ENCODE measurements at places on chromosomes 1 and 21. TPM values are rescaled to one million over a fixed set of nuclear protein-coding genes. Genes with fewer than 3 reads are reported as not detected.

DNA sequence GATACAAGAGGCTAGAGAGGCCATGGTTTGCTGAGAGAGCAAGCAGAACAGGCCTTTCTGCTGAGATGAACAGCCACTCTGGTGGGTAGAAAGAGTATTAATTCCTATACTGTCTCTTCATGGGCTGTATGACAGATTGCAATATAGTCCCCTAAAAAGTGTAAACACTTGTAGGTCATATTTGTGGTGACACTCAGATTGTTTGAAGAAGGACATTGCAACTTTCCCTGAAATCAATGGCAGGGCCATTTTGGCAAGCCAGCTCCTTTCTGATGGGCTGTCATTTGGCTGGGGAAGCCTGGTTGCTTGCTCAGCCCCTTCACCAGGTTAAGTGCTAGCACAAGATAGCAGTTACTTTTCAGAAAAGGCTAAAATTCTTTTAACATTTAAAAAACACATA, 27.5 kb downstream of the RAB4A start:
- peaks cover 20% of the 10 kb centered on the region for H3K36me3 ChIP-seq
- no peak for DNase-seq
- no peak overlapping the region for H3K27ac ChIP-seq

DNA sequence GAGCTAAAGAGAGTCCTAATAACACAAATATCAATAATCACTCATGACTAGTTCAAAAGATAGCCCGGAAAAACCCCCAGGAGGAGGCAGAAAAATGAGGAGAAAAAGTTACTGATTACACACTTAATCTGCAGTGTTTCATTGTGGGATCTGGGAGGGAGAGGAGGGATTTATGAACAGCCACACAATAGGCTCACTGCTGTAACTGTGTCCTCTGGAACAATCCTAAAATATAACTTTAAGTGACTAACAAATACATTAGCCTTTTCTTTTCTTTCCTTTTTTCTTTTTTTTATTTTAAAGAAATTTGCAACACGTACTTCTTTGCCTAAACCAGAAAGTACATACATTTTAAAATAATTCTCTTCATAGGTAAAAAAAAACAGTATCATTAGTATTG, 106.3 kb upstream of the LBR start:
- DNase-seq, result no peak
- H3K27ac ChIP-seq, result no peak overlapping the region
- no peaks in the 10 kb centered on the region for H3K27me3 ChIP-seq
- H3K4me3 ChIP-seq, result no peak overlapping the region

- H3K27me3 ChIP-seq, result no peaks in the 10 kb centered on the region
- DNase-seq, result no peak
- H3K4me1 ChIP-seq, result peaks cover 5% of the 10 kb centered on the region
- no peak overlapping the region for H3K4me3 ChIP-seq
- no peak overlapping the region for H3K27ac ChIP-seq
- no peaks in the 10 kb centered on the region for H3K36me3 ChIP-seq
Observed at GRCh38 chr1:202367271-202367670, 18.8 kb downstream of the PPP1R12B start.

- DNase-seq, result peak; percentile 95
- peaks cover 9% of the 10 kb centered on the region for H3K4me1 ChIP-seq
- peak overlapping the region; percentile 99 for H3K27ac ChIP-seq
- peak overlapping the region; percentile 28 for H3K4me3 ChIP-seq
- no peaks in the 10 kb centered on the region for H3K27me3 ChIP-seq
Observed at GRCh38 chr1:156746728-156747631, 4.5 kb downstream of the HDGF start.

DNA sequence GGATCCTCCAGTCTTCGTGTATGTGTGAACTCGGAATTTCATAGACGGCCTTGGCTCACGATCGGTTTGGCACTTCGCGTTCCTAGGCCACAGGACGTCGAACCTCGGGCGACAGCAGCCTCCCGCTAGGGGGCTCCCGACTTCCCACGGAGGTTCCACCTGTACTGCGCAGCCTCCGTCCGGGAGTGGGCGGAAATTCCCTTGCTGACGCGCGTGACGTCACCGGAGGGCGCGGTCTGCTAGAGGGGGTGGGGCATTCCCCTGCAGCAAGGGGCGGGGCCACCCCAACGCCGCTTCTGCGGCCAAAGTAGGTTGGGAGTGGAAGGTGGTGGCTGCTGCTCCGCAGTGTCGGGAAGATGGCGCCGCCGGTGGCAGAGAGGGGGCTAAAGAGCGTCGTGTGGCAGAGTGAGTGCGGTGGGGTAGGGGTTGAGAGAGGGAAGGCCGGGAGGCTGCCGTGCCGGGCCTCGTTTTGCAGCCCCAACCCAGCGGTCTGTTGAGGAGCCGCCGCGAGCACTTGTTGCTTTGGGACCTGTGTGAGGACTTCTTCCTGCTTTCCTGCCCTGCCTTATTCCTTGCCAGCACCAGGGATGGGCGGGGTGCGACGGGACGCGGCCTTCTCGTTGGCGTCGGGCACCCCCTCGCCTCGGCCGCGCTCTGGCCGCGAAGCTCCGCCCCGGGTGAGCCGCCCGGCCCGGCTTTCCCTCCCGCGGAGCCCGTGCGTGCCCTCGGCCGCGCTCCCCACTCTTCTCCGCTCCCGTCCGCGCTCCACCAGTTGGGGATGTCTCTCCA, at the start of gene STXBP3:
TSS of gene STXBP3 (plus strand) at position 293 of the 789 bp plus-strand sequence. CDS start at position 357, 64 bp downstream.
- H3K27ac ChIP-seq, result peak within 1 kb of the TSS; percentile 99
- H3K36me3 ChIP-seq, result peaks cover 3% of the 10 kb centered on the region
- H3K27me3 ChIP-seq, result no peaks in the 10 kb centered on the region
- H3K4me1 ChIP-seq, result no peaks in the 10 kb centered on the region

GRCh38 chr1:168923521-168924136, 182.9 kb upstream of the ATP1B1 start:
- peaks cover 18% of the 10 kb centered on the region for H3K4me1 ChIP-seq
- no peak overlapping the region for H3K27ac ChIP-seq
- DNase-seq, result no peak
- H3K4me3 ChIP-seq, result no peak overlapping the region

- peak; percentile 66 for DNase-seq
- peaks cover 5% of the 10 kb centered on the region for H3K4me1 ChIP-seq
- no peak overlapping the region for H3K4me3 ChIP-seq
- peak overlapping the region; percentile 50 for H3K27ac ChIP-seq
- no peaks in the 10 kb centered on the region for H3K27me3 ChIP-seq
- H3K36me3 ChIP-seq, result no peaks in the 10 kb centered on the region
Observed at GRCh38 chr1:30852026-30852425, 56.5 kb downstream of the SDC3 start.

DNA sequence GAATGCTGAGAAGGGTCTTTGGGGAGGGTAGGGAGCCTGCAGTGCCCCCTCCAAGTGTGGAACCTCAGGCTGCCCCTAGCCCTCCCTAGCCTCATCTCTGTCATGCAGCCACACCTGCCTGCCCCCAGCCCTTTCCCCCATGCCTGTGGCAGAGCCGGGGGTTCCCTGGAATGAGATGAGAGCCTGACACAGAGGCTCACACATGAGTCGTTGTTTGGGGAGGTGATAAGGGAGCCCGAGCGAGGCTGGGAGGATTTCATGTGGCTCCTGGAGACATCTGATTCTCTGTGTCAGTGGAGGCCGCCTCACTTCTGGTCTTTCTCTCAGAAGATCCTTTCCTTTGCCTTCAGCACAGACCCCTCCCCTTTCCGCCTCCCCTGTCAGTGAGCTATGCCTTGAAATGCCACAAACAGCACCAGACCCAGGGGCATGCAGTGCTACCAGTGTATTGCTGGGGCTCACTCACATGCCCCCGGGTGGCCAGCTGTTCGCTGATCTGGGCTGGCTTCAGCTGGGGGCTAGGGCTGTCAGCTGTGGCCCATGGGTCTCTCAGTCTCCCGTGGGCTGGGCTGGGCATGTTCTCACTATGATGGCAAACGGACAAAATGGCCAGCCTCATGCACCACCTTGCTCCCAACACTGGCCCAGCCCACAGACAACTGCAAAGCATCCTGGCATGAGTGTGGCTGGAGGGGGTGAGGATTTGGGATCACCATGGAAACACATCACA, 102.6 kb downstream of the AJAP1 start:
- H3K4me3 ChIP-seq, result no peak overlapping the region
- no peaks in the 10 kb centered on the region for H3K27me3 ChIP-seq
- no peak overlapping the region for H3K27ac ChIP-seq
- H3K4me1 ChIP-seq, result peaks cover 14% of the 10 kb centered on the region

- peaks cover 15% of the 10 kb centered on the region for H3K4me1 ChIP-seq
- H3K4me3 ChIP-seq, result no peak overlapping the region
- H3K36me3 ChIP-seq, result peaks cover 8% of the 10 kb centered on the region
- no peak overlapping the region for H3K27ac ChIP-seq
Observed at GRCh38 chr1:100942304-100943046, 46.6 kb downstream of the SLC30A7 start.

- H3K36me3 ChIP-seq, result no peaks in the 10 kb centered on the region
- DNase-seq, result peak; percentile 50
- no peaks in the 10 kb centered on the region for H3K4me1 ChIP-seq
Observed at GRCh38 chr1:118989006-118989815, 1.1 kb upstream of the TBX15 start.

DNA sequence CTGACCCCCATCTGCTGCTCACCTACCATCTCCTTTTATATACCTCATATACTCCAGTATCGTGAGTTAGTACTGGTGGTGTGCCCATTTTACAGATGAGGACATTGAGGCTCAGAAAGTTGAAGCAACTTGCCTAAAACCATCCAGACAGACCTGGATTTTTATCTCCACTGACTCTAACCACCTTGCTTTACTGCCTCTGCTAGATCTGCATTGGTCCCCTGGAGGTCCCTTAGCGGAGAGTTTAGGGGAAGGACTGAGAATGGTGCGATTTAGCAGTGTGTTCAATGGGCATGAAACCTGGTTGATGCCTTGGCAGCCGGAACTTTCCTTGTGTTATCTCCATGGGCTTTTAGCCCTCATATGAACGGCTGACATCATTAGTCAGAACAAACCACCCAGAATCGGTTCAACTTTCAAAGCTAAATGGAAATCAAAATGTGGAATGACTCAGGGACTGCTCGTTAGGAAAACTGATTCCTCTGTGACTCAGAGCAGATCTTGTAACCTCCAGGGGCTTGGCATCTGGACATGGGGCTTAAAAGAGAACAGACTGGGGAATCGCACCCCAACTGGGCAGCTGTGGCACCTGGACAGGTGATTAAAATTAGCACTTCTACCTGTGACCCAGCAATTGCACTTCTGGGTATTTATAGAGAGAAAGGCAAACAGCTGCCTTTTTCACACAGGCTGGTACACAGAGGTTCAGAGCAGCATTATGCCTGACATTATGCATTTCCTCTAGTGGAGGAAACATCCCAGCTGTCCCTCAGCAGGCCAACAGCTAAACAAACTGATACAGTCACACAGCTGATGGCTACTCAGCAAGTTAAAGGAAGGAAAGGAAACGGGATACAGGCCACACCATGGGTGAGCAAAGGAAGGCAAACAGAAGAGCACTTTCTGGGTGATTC, 25.3 kb downstream of the TMEM51 start:
- DNase-seq, result peak; percentile 96
- H3K36me3 ChIP-seq, result no peaks in the 10 kb centered on the region
- peaks cover 22% of the 10 kb centered on the region for H3K4me1 ChIP-seq
- no peaks in the 10 kb centered on the region for H3K27me3 ChIP-seq
- H3K4me3 ChIP-seq, result no peak overlapping the region

DNA sequence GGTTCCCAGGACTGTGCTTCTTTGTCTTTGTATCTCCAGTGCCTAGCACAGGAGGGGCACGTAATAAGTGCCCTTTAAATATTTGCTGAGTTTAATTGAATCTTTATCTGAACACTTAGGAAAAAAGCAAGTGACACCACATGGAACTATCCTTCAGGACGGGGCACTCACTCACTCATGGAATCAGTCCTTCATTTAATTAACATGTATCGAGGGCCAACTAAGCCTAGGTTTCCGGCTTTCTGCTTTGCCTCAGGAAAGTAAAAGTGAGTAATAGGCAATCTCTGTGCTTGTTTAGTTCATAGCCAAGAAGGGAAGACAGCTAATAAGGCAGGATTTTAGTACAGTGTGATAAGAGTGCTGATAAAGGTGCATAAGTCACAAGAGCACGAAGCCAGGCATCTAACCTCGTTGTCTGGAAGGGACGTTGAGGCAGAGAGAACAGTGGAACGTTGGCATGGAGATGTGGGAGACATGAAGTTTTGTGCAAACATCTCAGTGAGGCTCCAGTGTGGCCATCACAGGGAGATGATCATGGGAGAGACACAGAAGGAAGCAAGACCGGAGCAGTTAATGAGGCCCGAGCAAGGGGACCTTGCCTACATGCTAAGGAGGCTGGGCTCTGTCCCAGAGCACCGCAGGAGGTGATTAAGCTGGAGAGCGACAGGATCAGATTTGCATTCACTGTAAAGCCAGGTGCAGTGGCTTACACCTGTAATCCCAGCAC, 54.1 kb upstream of the TRIM67 start:
- H3K27ac ChIP-seq, result no peak overlapping the region
- no peaks in the 10 kb centered on the region for H3K27me3 ChIP-seq
- H3K4me3 ChIP-seq, result no peak overlapping the region
- DNase-seq, result no peak
- no peaks in the 10 kb centered on the region for H3K36me3 ChIP-seq
- H3K4me1 ChIP-seq, result no peaks in the 10 kb centered on the region

DNA sequence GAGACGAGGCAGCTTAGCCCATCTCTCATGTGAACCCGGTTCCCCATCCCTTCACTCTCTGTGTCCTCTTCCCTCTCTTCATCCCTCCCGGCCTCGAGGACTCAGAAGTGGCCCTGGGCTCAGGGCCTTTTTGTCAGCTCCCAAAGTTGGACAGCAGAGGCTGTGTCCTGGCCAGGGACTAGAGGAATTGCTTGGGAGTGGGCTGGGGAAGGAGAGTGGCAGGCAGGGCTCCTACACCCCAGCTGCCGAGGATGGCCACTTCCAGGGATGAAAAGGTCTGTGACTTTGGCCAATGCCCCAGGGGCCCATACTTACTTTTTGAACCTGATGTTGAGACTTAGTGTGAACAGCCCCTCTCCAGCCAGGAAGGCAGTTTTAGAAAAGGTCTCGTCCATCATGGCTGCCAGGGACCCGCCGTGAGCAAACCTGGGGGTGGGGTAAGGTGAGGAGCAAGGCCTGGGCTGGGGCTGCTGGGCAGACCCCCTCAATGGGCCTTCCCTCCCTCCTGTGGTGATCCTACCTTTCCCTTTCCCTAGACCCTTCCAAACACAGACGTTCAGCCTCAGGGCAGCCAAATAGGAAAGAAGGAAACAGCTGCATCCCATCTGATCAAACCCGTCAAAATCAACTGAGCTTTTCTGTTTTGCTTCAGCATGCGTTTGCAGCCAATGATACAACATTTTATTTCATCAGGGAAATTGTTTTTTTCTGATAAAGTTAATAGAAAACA, 5.5 kb downstream of the THEM5 start:
- no peak overlapping the region for H3K4me3 ChIP-seq
- peak; percentile 75 for DNase-seq
- no peaks in the 10 kb centered on the region for H3K36me3 ChIP-seq
- H3K27me3 ChIP-seq, result no peaks in the 10 kb centered on the region
- peaks cover 28% of the 10 kb centered on the region for H3K4me1 ChIP-seq
- no peak overlapping the region for H3K27ac ChIP-seq

The IGSF5 gene
- total RNA-seq, result 0.11 TPM

The LHX8 gene
- not detected for total RNA-seq

The ZBTB8B gene
- 0.03 TPM for total RNA-seq

The CFHR2 gene
- total RNA-seq, result 0.28 TPM

The FLG2 gene
- not detected for total RNA-seq

The SDC3 gene
- 23.9 TPM for total RNA-seq

The LRRC3 gene
- 2.8 TPM for total RNA-seq
